ENCODE measurements at places on chromosomes 4 and X.
A peak's percentile ranks its signal among the peaks of the same experiment; 100 is the strongest.

DNA sequence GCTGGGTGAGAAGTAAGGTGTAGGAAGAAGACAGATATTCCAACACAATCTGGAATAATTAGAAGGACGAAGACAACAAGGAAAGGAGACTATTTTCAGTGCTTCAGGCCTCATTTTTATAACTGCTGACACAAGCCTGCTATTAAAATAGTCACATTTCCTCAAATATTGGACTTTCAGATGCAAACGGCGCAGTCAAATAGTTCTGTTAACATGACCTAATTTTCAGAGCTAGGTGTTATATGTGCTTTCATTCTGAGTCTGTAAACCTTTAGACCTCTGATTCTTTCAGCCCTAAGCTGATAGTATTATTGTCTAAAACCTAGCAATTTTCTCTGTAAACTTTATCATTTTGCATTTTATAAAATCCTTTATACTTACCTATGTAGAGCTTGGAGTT is 261.5 kb downstream of the IL1RAPL1 start:
- DNase-seq = no peak

DNA sequence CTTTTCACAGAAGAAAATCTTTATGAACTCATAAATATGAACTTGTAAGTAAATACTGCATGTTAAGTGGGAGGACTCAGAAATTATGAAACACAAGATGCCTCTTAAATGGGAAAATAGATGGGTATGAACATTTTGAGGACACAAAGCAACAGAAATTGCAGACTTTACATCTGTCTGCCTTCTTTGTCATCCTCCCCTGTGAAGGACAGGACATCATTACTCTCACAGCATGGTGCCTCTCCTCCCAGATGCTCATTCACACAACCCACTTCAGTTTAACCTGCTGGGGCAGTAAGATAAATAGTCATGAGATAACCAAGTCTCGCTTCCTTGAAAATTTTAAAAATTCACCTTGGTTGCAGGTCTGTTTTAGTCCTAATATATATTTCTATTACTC is 144.5 kb downstream of the APBB2 start:
- DNase-seq = no peak

- no peak for DNase-seq
Measured at GRCh38 chr4:8185295-8185694, 13.8 kb upstream of the SH3TC1 start.

DNA sequence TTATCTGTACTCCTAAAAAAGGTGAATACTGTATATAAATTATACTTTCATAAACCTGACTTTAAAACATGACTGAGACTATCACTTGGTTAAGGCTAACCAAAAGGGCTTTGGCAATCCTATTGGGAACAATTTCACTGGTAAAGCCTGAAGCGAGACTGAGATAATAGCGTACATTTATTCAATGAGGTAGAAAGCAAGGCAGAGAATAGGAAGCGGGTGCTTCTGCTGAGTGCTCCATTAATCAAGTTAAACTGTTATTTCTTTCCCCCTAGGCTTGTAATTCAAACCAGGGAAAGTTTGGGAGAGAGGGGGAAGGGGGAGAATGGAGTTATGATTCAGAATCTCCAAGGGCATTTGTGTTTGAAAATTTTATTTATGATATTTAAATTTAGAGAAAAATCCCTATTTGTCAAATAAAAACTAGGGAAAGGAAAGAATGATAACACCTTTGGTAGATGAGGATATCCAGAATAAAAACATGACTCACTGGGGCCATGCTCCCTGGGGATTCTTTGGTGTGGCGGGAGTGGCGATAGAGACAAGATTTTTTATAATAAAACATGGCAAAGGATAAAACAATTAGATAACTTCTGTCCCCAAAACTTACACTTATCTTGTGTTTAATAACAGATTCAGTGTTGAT is 34.6 kb upstream of the SORBS2 start:
- DNase-seq = no peak

GRCh38 chrX:65607070-65607742 is 60.2 kb upstream of the MSN start:
- peak; percentile 82 for DNase-seq

GRCh38 chrX:94936722-94937121 is 1262.7 kb downstream of the FAM133A start:
- no peak for DNase-seq

- peak; percentile 80 for DNase-seq
Measured at GRCh38 chr4:81844717-81845116, 373.0 kb upstream of the RASGEF1B start.

- peak; percentile 8 for DNase-seq
Measured at GRCh38 chr4:106201373-106201772, 114.6 kb downstream of the TBCK start.

DNA sequence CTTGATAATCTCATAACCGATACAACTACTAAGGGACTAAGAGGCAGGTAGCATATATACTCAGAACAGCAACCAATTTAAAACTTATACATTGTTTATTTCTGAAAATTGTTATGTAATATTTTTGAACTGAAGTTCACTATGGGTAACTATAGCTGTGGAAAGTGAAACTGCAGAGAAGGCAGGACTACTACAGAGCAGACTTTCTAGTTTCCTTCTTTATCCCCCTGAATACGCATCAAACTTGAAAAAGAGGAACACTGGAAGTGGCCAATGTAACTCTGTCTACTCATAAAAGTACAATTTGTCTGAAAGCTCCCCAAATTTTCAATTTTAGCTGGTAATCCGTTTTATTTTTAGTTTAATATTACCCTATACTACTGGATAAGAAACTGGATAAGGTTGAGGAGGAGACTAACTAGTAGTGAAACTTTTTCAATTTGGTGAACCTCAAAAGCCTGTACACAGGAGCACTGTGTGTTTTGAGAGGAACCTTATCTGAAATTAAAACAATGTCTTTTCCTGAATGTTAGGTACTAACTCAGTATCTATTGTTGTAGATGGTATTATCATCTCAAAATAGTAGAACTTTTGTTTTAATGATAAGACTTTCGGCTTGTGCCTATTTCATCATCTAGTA is 225.8 kb downstream of the GABRG1 start:
- no peak for DNase-seq

DNA sequence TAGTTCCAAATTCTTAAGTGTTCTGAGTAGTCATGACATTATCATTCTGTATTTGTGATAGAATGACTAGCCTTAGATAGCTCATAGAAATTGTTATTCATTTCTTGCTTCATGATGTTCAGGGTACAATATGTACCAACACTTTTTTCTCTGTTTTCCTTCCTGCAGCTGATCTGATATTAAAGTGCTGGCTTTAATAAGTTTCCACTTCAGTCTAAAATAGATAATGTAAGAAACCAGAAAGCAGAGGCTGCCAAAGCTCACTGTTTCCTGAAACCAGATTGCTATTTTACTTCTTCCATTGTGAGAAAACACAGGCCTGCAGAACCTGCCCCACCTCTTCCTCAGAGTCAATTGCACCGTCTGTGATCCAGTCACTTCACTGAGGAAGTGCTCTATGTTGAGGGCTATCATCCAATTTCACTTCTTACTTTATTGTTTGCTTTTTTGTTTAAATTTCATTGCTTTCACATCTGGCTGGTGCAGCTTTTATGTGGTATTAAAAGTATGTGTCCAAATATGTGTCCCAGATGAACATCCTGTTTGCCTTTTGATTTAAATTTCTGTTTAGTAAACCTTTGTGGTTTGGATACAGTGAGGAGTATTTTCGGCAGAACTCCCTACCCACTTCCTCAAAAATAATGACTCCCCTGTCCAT is 652.1 kb downstream of the ANKRD50 start:
- no peak for DNase-seq

GRCh38 chr4:82889287-82889686 is 1.7 kb downstream of the SEC31A start:
- no peak for DNase-seq

GRCh38 chrX:138669693-138670092 is 41.8 kb downstream of the FGF13 start:
- DNase-seq = peak; percentile 42

GRCh38 chr4:5905714-5906113 is 12.8 kb upstream of the CRMP1 start:
- DNase-seq = no peak

- no peak for DNase-seq
Measured at GRCh38 chr4:147789596-147789995, 57.7 kb downstream of the ARHGAP10 start.

GRCh38 chrX:121987163-121987562 is 939.8 kb downstream of the GLUD2 start:
- DNase-seq = no peak

DNA sequence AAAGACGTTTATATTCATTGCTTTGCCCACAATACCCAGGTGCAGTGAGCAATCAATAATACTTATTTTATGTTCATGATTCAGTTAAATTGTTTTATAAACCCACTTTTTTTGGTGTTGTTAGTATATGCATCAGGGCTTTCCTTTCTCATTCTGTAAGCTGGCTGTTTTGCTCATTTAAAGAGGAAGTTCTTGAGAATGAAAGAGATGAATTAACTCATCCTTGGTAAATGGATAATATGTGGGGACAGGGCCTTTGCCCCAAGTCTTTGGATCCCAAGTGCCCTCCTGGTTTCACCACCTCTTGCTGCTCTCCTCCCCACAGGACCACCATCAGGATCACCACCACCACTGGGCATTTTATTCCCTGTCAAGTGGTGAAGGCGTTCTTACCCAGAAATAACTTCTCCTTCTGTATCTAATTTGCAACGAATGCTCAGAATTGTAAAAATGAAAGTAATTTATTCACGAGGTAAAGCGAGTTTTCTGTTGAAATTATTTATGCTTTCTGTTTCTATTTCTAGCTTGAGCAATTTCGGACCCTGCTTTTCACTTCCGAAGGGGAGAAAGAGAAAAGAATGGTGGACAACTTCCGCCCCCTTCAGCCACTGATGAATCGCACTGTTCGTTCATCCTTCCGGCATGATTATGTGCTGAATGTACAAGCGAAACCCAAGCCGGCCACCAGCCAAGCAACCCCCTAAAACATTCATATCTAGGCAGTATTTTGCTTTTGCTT is 8.2 kb upstream of the ZRSR2 start:
- DNase-seq = peak; percentile 65

DNA sequence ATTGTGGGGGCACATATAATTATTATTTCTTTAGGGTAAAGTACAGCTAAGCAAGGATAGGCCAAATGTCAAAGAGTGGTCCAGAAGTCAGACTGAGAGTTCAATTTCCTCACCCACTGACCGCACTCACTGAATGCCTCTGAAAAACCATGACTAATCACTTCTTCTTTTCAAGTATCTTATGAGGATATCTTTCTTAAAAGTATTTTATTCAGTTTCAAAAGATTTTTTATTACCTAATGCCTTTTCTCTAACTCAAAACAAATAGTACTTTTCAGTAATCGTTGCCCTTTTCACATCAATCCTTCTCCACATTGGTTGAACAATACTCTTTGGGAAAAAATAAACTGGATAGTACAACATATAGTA is 61.7 kb upstream of the CAMK2D start:
- peak; percentile 69 for DNase-seq

DNA sequence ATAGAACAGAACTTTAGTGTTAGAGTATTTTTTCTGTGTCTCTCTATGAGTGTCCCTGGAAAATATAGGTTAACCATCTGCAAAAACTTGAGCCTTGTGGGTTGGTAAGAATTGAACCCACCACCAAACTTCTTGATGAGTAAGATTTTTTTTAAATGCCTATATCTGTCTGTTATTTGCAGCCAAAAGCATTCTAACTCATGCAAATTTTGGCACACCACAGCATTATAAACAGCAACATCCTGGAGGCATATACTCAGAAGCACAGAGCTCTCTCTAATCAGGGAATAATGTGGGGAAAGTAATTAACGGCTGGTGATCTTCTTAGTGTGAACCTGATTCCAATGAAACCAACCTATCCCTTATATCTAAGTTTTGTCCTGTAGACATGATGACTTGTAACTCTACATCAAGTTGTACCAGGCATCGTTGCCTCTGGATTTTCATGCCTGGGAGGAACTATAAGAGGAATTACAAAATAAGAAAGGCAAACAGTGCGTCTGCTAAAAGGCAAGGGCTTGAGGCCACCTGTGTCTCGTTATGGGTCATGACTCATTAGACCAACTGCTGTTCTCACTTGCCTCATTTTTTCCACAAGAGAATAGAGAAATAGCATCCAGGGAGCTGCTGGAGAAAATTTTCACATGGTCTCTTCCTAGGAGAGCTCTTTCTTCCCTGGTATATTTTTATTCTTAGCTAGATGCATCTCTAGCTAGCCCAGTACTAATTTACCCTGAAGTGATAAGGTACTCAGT is 202.4 kb downstream of the CHIC2 start:
- DNase-seq = no peak

- DNase-seq = peak; percentile 34
Measured at GRCh38 chr4:42151568-42152506, 618 bp downstream of the BEND4 start.

GRCh38 chr4:182748949-182749348 is 168.2 kb downstream of the DCTD start:
- peak; percentile 55 for DNase-seq

- DNase-seq = no peak
Measured at GRCh38 chrX:37922928-37923327, 75.6 kb upstream of the DYNLT3 start.

DNA sequence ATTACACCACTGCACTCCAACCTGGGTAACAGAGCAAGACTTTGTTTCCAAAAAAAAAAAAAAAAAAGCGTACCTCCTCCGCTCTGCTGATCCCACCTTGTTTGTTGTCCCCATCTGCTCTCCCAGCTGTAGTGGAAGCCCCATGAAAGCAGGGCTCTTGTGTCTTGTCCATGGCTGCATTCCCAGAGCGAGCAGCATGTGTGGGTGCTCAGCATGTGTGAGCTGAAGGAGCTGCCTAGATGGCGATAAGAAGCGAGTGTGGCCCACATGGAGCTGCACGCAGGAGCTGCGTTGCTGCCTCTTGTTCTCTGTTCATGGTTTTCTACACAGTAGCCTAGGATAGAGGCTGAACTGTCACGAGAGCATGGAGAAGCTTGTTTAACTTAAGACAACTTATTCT is 12.4 kb downstream of the NSD2 start:
- no peak for DNase-seq

GRCh38 chrX:32572644-32573043 is 638.7 kb downstream of the DMD start:
- DNase-seq = no peak

DNA sequence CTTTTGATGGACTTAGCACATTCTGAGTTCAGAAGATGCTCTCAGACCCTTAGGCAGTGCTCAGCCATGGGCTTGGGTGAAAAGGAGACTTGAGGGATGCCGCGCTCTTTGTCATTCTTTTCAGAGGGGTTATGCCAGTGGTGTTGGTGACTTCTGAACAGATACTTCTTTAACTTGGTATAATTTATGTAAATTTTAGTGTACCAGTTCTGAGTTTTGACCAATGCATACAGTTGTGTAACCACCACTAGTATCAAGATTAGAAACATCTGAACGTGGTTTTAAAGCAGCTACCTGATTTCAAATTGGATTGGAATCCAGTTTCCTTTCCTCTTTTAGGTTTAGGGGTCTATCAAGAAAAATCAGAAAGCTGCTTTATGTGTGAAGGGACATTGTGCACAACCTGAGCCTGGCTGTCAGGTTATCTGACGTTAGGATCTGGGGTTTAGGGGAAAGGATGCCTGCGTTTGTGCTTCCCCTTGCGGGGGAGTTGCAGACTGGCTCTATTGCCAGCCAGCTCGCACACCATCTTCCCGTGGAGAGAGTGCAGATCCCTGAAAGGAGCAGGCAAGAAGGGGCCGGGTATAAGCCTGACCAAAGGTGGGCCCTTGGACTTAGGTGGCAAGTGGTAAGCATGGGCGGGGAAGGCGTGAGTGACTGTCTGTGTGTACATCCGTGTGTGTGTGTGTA is 19.0 kb downstream of the SMS start:
- DNase-seq = no peak
